ENCODE measurements at places on chromosomes 7 and 10.

GRCh38 chr7:50356212-50356944 lies 51.9 kb downstream of the IKZF1 start:
- no peak for DNase-seq

GRCh38 chr7:69685293-69685631 lies 87.0 kb downstream of the AUTS2 start:
- no peak for DNase-seq

DNA sequence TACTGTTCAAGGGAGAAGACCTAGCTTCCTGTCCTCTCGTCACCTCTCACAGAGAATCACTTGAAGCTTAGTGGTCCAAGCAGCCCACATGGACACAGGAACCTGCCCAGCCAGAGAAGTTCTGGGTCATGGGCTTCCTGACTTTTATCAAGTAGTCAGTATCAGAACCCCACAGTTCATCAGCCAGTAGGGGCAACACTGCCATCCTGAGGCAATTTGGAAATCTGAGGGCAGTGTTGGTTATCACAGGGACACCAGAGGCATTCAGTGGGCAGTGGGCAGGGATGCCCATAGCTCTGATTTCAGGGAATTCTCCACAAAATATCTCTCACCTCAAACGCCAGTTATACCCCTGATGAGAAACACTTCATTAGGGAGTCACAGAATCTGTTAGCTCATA lies 22.5 kb upstream of the MGAM2 start:
- no peak for DNase-seq

GRCh38 chr10:125991392-125991791 lies 95.0 kb downstream of the FANK1 start:
- no peak for DNase-seq

GRCh38 chr7:45143616-45144015 lies 14.0 kb upstream of the RAMP3 start:
- DNase-seq, result no peak

DNA sequence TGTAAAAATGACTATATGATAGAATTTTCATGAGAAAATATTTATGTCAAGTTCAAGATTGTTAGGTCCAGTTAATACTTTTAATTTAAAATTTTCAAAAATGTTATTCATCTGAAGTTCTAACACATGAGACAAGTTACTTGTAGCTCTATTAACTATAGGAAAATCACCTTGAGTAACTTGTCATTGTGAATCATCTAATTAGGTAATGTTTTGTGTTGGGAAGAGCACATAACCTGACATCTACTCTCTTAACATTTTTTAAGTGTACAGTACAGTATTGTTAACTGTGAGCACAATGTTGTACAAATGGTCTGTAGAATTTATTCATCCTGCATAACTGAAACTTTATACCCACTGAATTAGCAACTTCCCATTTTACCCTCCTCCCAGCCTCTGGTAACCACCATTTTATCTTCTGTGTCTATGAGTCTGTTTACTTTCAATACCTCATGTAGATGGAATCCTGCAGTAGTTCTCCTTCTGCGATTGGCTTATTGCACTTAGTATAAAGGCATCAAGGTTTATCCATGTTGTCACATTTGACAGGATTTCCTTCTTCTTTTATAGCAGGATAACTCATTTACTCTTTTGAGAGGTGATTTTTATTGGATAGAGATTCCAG lies 54.6 kb downstream of the ARL4A start:
- DNase-seq, result no peak

DNA sequence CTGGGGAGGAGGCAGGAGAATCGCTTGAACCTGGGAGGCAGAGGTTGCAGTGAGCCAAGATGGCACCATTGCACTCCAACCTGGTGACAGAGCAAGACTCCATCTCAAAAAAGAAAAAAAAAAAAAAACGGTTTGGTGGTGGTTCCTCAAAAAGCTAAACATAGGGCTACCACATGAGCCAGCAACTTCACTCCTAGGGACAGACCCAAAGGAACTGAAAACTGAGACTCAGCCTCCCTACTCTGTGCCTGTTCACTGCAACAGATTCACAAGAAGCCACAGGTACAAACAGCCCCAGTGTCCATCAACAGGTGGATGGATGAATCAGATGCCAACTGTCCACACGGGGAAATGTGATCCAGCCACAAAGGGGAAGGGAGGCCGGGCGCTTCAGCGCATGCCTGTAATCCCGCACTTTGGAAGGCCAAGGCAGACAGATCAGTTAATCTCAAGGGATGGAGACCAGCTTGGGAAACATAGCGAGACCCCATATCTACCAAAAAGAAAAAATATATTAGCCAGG lies 79.1 kb upstream of the TNRC18 start:
- DNase-seq, result no peak

Data from NCI-H1105 treated with DMSO at 0.1 percent for 48 hours (cell line).